ENCODE measurements at places on chromosomes 13 and 19.

- DNase-seq = no peak
Measured at GRCh38 chr19:3142292-3142670, 6.4 kb downstream of the GNA15 start.

- DNase-seq = no peak
Measured at GRCh38 chr19:10290876-10291553, 1.3 kb downstream of the ICAM5 start.

GRCh38 chr19:50357178-50358100 is 8.0 kb downstream of the NAPSA start:
- peak; percentile 82 for DNase-seq

DNA sequence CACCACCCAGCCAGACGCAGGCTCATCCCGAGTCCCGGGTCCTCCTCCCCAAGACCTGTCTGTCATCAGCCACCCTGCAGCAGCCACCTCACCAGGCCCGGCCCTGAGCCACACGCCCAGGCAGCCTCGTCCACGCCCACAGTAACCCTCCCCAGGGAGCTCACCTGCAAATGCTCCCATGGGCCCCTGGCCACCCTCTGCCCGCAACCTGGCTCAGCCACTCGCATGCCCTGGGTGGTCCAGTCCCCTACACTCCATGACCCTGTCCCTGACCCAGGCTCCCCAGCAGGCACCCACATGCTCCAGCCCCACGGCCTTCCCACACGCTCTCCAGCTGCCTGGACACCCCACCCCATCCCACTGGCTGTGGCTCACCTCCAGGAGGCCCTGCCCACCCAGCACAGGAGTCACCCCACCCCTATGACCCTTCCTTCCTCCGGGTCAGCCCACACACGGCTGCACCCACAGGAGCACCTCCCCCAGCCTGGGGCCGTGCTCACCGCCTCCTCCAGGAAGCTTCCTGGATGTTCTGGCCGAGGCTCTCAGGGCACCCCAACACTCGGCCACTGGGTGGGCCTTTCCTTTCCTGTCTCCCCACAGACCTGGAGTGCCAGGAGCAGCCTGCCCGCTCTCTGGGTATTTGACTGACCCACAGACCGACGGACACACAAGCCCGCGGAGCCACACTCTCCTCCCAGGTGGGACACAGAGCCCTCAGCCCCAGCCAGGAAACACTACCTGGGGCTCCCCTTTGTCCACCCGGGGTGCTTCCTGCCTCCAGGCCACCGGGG is 3.6 kb downstream of the TMEM259 start:
- no peak for DNase-seq

DNA sequence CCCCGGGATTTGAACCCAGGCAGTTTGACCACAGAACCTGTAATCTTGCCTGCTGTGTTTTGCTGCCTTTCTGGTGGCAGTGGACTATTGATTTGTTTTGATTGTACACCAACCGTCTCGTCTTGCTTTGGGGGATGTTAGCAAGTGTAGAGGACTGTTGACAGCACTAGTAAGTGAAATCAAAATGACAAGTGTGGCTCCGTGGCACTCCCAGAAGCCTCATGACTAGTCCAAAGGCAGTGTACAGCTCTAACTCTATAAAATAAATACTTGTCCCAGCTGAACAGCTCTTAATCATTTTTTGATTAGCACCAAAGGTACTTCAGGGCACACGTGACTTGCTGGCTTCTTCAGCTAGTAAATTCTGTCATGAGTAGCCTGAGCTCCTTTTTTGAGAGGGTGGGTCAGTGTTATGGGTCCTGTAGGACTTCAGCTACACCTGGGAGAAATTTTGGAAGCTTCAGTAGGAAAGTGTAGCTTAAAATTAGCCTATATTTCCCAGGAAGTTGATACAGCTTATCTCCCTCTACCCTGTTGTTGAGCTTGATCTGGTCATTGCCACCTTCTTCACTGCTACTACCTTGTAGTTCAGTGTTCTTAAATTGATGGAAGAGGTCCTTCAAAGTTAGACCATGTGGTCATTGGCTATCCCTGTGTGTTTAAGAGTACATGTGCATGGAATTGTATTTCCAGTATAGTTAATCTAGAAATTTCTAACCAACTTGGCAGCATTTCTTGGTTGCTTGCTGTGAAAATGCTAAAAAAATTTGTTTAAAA is 15.1 kb downstream of the TM9SF2 start:
- no peak for DNase-seq

- DNase-seq = no peak
Measured at GRCh38 chr19:34044021-34044420, 128.3 kb upstream of the LSM14A start.

DNA sequence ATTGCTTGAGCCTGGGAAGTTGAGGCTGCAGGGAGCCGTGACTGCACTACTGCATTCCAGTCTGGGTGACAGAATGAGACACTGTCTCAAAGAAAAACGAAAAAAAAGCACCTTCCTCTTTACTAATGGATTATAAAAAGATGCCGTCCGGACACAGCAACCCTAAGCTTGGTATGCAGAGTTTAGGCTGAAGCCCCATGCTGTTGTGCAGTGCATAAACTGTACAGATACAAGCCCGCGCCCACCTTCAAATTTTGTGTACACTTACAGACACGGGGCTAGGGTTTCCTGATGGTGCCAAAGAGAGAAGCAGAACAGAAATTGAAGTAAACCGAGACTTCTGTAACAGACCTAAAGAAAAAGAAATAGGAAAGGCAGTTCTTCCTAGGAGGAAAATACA is 9.0 kb downstream of the LPAR6 start:
- no peak for DNase-seq

GRCh38 chr19:17404621-17405249 is 695 bp downstream of the BST2 start:
- DNase-seq = no peak

GRCh38 chr13:113009743-113010509 is 40.9 kb downstream of the MCF2L start:
- no peak for DNase-seq

Measured in activated T-cell treated with anti-CD3 and anti-CD28 coated beads for 1 hour (primary cell).